Esophagus squamous epithelium (tissue), 5 donors: ENCODE measurements at places on chromosomes 6 and 20. TPM values are rescaled to one million over a fixed set of nuclear protein-coding genes. Genes with fewer than 3 reads are reported as not detected.

GJA10 gene
- total RNA-seq, result not detected

OR2H2 gene
- total RNA-seq, result not detected

DNA sequence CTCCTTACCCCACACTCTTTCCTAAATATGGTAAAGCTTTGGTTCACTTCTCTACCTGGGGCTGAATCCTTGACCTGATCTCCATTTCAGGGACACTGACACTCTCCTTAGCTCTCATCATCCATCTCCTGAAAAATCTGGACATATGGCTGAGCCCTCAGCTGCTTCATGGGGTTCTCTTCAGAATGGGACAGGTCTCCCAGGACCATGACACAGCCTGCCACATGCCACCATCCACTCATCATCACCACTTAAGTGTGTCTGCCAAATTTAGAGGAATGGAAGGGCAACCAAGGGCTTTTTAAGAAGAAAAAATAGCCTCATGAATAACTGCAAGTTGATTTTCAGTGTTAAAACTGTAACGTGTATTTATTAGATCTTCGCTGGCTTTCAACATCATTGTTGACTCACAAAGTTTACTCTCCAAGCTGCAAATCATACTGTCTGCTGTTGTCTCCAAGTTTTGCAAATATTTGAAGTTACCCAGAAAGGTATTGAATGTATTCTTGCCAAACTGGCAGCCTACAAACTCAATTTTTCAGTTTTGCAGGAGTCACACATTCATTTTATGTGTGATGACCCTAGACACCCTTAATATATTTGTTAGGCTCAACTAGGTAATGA is 41.1 kb downstream of the HS3ST5 start:
- no peak for DNase-seq
- H3K36me3 ChIP-seq, result no peaks in the 10 kb centered on the region
- no peak overlapping the region for H3K4me3 ChIP-seq
- H3K27me3 ChIP-seq, result no peaks in the 10 kb centered on the region

- no peak overlapping the region for H3K4me3 ChIP-seq
- no peaks in the 10 kb centered on the region for H3K4me1 ChIP-seq
- DNase-seq, result no peak
- no peak overlapping the region for H3K27ac ChIP-seq
- H3K27me3 ChIP-seq, result no peaks in the 10 kb centered on the region
- no peaks in the 10 kb centered on the region for H3K36me3 ChIP-seq
Measured at GRCh38 chr6:55443238-55444134, 116.2 kb downstream of the GFRAL start.

GRCh38 chr20:60408435-60408834 is 450.2 kb downstream of the CDH26 start:
- no peak for DNase-seq
- no peaks in the 10 kb centered on the region for H3K27me3 ChIP-seq
- no peaks in the 10 kb centered on the region for H3K36me3 ChIP-seq
- no peak overlapping the region for H3K27ac ChIP-seq
- H3K4me3 ChIP-seq, result no peak overlapping the region

DNA sequence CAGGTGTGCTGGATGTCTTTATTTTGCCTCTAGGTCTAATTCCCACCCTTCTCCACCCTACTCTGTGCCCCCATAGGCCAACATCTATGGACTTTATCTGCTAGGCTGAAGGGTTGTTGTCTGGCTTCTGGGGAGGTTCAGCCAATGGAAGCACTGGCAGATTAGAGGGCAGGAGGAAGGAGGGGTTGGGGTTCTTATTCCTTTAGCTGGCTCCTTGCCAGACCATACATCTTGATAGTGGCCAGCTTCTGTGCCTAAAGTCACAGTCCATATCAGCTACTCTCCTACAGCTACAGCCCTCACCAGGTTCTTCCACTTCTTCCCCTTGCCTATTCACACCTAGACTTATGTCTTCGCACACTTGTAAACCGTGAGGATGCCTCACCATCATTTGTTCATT is 41.1 kb downstream of the ROS1 start:
- H3K27ac ChIP-seq, result no peak overlapping the region
- no peak overlapping the region for H3K4me3 ChIP-seq
